ENCODE measurements at places on chromosomes 6 and 20.

DNA sequence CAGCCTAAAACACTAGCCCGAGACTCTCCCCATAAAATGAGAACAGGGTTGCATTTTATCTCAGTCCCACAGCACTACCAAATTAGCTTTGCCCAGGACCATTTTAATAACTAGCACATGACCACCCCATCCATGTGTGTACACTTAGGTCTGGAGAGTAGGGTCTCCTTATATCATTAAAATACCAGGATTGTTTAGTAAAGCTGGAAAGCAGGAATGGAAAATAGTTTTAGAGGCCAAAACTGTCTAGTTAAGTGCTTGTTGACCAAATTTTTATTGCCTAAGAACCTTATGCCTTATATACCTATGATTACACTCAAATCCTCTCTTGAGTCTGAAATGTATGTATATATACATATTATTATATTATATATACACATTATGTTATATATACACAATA is 608.4 kb downstream of the HDGFL1 start:
- DNase-seq: no peak

DNA sequence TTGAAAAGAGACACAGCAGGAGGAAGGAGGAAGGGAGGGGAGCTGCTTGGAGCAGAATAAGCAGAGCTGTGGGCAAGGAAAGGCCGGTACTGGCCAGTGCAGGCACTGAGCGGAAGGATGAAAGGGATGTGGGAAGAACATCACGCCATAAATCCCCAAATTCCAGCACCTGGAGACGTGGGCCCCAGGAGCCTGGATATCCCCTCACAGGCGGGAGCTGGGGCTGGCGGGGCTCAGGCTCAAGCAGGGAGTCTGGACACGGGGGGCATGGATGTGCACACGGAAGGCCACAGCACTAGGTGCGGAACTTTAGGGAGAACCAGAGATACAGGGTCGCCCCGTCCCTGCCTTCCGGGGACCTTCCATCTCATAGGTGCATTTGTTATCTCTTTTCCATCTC is 7.5 kb upstream of the RPP40 start:
- DNase-seq: no peak

GRCh38 chr6:122713138-122713537 is 66.4 kb upstream of the FABP7 start:
- no peak for DNase-seq

GRCh38 chr6:126180585-126180984 is 159.3 kb upstream of the CENPW start:
- DNase-seq: peak; percentile 40

DNA sequence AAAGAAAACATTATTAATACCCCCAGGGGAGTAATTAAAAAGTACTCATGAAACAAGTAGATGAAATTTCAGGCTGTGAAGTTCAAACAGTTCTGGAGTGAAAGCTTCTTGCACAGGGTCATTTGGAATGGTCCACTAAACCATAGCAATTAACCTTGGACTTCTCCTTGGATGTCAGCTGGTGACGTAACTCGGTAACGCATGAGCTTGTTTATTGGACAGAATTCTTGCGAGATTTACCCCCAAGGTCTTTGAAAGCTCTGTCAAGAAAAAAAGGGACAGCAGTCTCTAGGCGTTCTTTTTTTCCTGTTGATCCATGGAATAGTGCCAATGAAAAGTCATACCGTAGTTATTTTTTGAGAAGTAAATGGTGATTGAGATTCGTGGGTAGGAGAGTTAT is 2.2 kb downstream of the CD83 start:
- DNase-seq: no peak

DNA sequence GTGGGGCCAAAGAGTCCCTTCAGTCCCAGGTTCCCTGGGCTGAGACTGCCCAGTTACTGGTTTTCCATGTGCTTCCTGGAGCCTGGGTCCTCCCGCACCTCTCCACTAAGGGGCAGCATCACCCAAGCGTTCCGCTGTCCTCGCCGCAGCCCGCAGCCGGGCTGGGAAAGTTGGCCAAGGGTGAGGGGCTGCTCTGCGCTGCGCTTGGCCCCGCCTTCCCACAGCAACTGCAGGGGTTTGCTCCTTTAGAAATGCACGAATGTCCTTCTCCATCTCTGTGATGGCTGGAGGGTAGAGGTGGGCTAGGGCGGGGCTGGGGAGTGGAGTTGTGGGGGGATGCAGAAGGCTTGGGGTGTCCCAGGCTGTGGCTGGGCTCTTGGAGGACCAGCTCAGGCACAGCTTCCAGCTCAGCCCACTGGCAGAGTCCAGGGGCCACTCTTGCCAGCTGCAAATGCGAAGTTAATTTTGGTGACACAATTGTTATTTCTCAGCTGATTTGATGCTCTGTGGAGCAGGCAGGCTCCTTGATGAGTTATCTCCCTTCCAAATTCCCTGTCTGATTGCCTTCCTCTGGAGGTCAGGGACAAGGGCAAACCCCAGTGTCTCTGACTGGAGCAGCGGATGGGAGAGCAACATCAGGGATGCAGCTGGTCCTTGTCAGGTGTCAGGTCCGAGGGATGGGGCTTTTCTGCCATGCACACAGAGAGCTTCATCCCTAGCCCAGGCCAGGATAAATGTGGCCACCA is 63.2 kb downstream of the NOL4L start:
- peak; percentile 59 for DNase-seq

DNA sequence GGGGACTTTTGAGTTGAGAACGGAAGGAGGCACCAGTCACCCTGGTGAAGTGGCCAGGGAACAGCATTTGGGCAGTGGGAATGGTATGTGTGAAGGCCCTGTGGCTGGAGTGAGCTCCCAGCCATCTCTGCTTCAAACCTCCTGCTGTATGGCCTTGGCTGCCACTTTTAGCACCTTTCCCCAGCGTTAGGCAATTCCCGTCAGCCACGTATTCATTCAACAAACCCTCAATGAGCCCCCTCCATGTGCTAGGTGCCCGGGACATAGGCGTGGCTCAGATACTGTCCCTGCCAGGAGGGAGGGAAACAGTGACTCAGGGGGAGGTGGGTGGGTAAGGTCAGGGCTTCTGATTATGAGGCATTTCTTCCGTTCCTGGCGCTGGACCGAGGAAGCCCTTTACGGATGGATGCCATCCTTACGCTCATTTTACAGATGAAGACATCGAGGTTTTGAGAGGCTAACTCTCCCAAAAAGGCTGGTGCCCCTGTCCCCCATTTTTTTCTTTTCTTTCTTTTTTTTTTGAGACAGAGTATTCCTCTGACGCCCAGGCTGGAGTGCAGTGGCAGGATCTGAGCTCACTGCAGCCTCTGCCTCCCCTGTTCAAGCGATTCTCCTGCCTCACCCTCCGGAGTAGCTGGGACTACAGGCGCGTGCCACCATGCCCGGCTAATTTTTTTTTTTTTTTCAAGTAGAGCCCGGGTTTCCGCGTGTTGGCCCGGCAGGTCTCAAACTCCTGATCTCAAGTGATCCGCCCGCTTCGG is 37.5 kb downstream of the SRC start:
- DNase-seq: peak; percentile 55

DNA sequence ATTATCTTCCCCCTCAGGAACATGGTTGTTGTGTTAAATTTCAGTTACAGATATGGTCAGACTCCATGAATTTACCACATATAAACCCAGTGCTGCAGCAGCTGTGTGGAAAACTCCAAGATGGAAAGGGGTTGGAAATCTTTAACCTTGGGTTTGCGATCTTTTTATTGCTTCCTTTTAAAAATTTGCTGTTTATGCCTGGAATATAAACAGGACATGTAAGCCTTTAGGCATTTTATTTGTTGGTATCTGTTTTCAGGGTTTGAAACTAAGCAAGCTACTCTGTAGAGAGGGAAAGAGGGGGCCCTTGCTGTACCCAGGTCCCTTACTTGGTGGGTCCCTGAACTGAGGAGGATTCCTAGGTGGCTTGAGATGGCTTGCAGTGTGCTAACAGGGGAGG is 778 bp downstream of the PKIG start:
- DNase-seq: no peak

- DNase-seq: peak; percentile 43
Observed at GRCh38 chr6:35049900-35050756, 91.0 kb downstream of the TCP11 start.

- no peak for DNase-seq
Observed at GRCh38 chr20:61803915-61804751, 261.5 kb downstream of the TAF4 start.

DNA sequence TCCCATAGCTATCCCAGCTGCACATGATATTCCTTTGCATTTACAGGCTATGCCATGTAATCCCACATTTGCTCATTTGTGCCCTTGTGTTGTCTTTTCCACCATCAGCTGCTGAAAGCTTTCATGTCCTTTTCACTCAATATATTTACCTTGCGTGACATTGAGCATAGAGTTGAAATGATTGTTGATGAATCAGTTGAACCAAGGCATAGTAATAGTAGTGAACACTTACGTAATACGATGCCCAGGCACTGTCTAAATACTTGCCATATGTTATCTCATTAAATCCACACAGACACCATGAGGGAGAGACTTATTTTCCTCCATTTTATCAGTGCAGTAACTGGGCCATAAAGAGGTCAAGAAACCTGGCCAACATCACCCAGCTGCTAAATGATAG is 13.1 kb downstream of the RNF8 start:
- no peak for DNase-seq

GRCh38 chr6:33452496-33452895 is 1.9 kb upstream of the ZBTB9 start:
- no peak for DNase-seq

- DNase-seq: no peak
Observed at GRCh38 chr6:160078883-160079685, 42.5 kb upstream of the SLC22A1 start.

GRCh38 chr6:33717934-33718455 is 6.5 kb upstream of the UQCC2 start:
- DNase-seq: no peak

DNA sequence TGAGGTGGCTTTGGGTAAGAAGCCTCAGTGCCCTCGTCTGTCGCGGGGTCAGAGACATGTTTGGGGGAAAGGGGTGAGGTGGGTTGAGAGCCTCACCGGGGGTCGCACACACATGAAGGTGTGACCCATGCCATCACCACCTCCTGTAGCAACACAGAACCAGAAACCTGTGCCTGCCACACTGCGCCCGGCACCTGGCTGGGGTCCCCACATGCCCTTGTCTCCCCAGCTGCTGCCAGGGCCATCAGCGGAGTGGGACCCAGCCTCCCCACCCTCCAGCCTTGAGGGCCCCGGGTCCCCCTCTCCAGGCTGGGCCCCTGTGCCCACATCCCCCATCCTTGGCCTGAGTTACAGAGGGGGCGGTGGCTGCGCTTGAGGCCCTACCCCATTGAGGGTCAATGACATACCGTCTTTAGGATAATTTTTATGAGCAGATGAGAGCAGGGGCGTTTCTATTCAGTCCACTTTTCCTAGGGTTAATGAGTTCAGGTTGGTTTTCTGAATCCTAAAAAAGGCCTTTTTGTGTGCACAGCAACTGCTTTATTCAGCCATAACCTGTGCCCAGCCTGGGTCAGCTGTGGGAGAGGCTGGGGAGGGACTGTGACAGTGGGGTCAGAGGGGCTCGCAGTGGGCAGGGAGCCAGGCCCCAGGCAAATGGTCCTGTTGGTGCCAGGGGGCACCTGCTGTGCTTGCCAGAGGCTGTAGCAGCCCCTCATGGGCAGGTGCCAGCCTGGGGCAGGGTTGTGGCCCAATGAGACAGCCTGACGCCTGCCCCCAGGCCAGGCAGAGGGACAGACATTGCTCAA is 19.4 kb downstream of the APCDD1L start:
- DNase-seq: no peak

GRCh38 chr6:22147921-22148776 is 148.7 kb downstream of the PRL start:
- no peak for DNase-seq

DNA sequence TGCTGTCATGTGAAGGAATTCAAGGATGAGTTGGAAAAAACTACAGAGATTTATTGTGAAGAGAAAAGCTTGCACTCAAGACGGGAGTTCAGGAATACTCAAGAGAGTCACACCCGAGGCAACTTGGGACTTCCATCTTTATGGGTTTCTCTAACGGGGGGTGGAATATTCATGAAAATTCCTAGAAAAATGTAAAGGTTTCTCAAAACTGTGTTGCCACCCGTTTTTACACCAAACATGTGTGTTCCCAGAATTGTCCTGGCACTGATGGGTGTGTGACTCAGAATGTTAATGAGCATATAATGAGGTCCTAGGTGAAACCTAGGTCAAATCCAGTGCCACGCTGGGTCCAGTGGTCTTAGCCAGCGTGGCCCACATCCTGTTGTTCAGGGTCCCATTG is 381.5 kb downstream of the CDH26 start:
- no peak for DNase-seq

DNA sequence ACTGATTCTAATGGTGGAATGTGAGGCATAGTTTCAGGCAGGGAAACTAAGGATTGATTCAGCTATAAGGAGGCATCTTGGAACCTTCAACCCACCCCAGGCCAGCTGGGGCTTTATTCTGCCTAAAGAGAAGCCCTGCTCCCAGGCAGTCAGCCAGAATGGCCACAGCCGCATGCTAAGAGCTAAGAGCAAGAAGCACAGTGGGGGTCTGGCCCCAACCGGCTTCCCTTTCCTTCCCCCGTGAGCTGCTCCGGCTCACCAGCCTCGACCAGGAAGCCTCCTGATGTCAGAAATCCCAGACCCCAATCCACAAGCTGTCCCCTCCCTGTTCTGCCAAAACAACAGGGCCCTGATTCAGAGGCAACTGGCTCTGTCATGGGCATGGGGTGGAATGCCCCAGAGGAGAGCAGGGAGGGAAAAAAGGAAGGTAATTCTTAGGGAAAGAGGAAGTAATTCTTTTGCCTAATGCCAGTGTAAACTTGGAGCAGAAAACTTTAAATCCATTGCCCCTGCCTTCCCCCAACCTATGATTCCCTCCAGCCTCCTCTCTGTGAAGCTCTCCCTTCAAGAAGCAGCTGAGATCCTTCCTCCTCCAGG is 6.9 kb downstream of the GRM4 start:
- no peak for DNase-seq

DNA sequence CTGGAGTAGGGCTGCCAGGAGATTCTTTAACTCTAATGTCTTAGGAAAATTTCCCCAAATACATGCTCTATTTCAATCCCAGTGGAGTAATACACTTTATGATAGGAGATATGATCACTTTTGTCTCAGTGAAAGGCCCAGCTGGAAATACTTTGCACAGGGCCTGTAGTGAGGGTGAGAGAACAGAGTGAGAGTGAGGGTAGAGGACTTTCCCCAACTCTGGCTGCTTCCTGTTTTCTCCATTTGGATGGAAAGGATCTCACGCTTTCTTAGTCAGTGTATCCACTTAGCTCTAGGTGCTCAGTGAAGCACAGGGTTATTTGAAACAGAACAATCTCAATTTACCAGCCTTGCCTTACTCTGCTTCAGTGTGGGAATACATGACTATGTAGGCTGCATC is 36.6 kb downstream of the FAM229B start:
- DNase-seq: no peak

GRCh38 chr20:25294459-25295385 is 46.8 kb downstream of the PYGB start:
- DNase-seq: peak; percentile 51

DNA sequence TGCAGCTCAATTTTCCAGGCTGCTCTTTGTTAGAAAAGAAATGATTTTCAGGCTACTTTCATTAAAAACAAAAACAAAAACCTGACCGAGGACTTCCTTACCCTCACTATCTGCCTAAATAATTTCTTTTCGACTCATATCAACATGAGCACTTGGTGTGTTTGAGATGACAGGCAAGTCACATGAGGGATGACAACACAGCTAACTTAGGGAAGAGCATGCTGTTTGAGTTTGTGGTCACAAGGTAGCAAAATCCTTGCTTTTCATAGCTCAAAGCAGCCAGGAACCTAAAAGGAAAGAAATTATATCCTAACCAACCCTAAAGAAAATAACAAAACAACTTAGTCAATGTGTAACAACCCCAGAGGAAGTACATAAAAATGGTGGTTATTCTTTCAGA is 459.5 kb downstream of the KIF16B start:
- no peak for DNase-seq

Measured in hematopoietic multipotent progenitor cell treated with erythropoietin and hydrocortisone succinate and interleukin-3 and kit ligand, for 8 days (in vitro differentiated cells).